Hematopoietic multipotent progenitor cell (in vitro differentiated cells): ENCODE measurements at places on chromosomes 1 and 21. TPM values are rescaled to one million over a fixed set of nuclear protein-coding genes. Genes with fewer than 3 reads are reported as not detected.

The DAB1 gene
- under 0.01 TPM for total RNA-seq

The C8B gene
- not detected for total RNA-seq

The C4BPA gene
- not detected for total RNA-seq

GRCh38 chr1:100631015-100631551 is 88.5 kb upstream of the VCAM1 start:
- DNase-seq, result no peak

DNA sequence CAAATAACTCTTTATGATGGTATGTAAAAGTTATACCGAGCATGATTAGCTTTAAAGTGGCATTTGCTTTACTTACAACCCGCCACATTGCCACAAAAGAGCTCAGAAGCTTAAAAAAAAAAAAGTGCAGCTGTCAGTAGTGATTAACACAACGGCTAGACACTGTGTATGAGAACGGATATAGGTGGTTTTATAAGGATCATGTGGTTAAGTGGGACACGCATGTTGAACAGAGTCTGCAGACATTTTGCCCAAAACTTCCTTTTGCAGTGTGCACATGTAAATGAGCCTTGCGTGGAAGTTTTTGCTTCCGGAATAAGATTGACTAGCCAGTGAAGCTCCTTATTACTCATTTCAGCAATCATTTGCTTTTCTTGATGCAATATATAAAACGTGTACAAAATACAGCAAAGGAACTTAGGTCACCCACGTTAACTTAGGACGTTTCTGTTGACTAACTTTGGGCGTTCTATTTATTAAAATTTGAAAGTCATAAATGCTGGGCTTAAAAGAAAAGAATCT is 58.7 kb upstream of the RGS1 start:
- peak; percentile 94 for DNase-seq

GRCh38 chr21:32499249-32500055 is 85.9 kb downstream of the TCP10L start:
- no peak for DNase-seq

- no peak for DNase-seq
These were observed 167.3 kb downstream of the PDE4B start for GRCh38 chr1:65959896-65960567.

DNA sequence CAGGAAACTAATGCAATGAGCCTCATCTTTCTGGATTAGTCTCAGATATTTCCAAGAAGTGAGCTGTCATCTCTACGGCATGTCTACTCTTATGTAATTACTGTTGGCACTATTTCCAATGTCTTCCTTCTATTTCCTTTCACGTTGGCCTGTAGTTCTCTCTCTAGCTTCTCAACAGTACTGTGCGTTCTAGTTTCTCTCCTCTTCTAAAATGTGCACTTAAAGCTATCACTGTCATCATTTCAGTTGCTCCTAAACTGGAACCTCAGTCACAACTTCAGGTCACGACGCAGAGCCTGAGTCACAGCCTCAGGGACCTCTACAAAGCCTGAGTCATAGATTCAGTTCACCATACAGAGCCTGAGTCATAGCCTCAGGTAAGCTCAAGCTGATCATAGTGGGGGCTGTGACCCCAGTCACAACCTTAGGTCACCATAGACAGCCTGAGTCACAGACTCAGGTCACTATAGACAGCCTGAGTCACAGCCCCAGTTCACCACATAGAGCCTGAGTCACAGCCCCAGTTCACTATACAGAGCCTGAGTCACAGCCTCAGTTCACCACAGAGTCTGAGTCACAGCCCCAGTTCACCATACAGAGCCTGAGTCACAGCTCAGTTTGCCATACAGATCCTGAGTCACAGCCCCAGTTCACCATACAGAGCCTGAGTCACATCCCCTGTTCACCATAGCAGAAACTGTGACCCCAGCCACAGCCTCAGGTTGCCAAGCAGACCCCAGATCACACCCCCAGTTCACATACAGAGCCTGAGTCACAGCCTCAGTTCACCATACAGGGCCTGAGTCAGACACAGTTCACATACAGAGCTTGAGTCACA is 13.0 kb downstream of the WNT9A start:
- DNase-seq, result peak; percentile 49

- DNase-seq, result peak; percentile 32
These were observed 73.7 kb downstream of the S1PR1 start for GRCh38 chr1:101310506-101310905.

- no peak for DNase-seq
These were observed 101.7 kb downstream of the UBIAD1 start for GRCh38 chr1:11374748-11375110.

GRCh38 chr1:225746361-225747179 is 31.1 kb upstream of the SRP9 start:
- DNase-seq, result no peak

GRCh38 chr1:157437296-157437695 is 115.0 kb downstream of the FCRL5 start:
- no peak for DNase-seq

- DNase-seq, result no peak
These were observed 12.1 kb upstream of the RNF223 start for GRCh38 chr1:1085911-1086841.

DNA sequence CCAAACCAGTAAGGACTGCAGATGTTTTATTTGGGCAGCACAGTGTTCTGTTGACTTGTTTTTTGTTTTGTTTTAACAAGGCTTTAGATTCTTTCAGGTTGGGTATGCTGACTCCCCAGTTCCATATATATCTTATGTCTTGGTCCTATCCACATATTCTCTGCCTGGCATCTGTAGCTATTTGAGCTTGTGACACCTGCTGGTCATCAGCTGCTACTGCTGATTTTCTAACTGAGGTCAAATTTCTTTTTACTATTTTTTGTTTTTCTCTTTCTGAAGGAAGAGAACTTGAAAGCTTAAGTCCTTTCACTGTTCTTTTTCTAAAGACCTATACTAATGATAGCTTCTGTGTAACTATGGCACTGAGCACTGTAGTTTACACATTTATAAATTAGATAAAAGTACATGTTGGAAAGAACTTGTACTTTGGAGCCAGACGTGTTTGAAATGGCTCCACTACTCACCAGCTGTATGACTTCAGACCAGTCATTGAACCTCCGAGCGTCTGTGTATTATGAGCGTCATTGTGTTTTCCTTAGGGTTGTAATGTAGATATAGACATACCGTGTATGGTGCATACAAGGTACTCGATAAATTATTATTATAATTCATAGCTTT is 109.4 kb downstream of the NRDC start:
- peak; percentile 74 for DNase-seq

DNA sequence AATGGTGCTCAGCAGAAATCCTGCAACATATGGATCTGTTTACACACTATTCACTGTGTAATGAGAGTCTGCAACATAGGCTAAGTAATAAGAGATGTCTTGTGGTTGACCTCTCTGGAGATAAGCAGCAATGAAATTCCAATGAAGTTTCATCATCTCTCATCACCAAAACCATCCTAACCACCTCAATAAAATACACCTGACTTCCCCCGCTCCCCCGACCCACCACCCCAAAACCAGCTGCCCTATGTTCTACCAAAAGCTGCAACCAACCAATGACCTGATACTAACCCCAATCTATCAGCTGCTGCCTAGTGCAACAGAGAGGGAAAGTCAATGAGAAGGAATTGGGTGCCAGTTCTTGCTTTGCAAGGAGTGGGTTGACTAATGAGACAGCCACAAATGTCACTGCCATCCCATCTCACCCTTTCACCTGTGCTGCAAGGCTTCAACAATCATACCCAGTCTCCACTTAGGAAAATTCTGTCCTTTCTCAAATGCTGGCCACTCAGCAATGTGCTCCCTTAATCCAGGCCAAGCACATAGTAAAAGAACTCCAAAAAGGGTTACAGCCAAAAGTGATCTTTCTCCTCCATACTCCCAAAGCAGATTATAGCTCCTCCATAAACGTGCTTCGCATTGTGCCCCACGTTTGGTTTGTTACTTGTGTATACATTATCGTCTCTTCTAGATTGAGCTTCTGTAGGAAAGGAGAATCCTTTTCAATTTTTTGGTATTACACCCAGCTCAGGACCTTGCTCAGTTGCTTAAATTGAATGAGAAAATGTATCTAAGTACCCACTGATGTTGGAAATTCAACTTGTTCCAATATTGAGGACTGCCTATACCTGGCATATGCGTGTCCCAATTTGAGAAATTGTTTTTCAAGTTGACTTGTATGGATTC is 29.0 kb downstream of the MRPL39 start:
- no peak for DNase-seq

- no peak for DNase-seq
These were observed 40.9 kb downstream of the SMYD2 start for GRCh38 chr1:214321705-214322453.

DNA sequence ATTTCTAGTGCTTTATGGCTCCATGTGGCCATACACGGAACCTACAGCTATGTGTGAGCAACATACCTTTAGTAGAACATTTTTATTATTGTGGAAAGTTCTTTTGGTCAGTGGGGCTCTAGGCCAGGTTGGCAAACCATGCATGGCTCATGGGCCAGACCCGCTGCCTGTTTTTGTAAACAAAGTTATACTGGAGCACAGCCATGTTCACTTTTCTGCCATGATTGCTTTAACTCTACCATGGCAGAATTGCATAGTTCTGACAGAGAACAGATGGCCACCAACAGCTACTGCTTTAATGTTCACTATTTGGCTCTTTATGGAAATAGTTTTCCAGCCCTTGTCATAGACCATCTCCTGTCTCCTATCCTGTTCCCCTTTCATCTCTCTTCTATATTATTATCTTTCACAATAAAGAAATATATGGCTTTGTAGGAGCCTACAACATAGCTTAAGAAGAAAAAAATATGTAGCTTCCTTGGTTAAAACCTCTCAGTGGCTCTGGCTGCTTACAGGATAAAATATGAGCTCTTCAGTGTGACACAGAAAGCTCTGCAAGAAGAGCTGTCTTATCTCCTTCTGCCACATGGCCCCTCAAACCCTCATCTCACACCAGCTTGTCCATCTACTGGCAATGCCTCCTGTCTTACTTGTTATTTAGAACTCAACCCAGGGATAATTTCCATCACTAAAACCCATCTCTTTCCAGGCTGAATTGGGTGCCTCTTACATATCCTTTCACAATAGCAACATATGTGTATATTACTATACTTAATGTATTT is 54.6 kb upstream of the RWDD3 start:
- DNase-seq, result no peak

GRCh38 chr1:204959836-204960235 is 83.2 kb upstream of the CNTN2 start:
- DNase-seq, result no peak

DNA sequence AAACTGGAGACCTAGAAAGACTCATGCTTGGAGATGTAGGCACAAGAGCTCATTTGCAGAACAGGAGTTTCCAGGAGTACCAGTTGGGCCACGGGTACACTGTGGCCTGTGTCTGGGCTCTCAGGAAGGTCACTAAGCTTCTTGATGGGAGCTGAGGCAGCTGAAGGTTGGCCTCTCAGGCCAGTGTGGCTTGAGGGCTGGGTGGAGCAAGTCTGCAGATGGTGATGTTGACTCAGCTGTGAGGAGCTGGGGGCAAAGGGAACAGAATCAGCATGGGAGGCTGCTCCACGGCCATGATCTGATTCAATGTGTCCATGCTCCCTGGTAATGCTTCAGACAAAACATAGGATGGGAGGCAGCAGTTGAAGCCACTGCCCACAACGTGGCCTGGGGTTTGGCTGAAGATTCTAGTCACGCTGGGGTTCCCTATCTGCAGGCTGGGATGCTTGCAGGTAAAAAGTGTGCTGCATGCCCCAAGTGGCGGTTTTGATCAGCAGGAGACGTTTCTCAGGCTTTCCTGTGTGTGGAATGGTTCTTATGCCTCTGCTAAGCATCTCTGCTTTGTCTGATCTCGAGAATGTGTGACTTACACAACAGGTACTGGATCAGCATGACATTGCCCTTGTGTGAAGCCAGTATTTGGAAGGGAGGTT is 15.4 kb upstream of the TENT5C start:
- DNase-seq, result no peak

- no peak for DNase-seq
These were observed 223.1 kb downstream of the RPS6KC1 start for GRCh38 chr1:213274140-213274539.

GRCh38 chr1:214427871-214428277 is 123.5 kb downstream of the PTPN14 start:
- DNase-seq, result peak; percentile 47

- DNase-seq, result no peak
These were observed 836 bp downstream of the CDC7 start for GRCh38 chr1:91501523-91501851.

DNA sequence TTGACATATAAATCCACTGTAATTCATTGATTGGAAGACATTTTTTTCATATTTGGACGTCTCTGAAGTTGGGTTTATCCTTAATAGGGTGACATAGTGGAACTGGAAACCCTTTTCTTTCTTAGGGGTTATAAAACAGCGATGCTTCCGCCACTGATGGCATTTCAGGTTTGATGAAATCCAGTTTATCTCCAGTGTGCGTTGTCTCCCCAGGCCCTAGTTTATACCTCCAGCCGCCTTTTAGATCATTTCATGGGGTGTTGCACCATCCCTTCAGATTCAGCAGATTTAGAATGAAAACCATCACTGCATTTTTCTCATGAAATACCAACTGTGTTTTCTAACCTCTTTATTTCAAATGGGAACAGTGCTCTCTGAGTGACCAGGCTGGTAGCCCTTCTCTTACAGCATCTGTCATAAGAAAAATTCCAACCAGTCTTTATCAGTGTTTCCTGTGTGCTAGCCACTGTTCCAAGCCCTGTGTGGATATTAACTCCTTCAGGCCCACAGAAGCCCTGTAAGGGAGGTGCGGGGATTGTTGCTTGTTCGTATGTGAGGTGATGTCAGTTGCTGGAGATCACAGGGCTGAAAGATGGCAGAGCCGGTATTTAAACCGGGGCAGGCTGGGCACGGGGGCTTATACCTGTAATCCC is 19.0 kb downstream of the H6PD start:
- no peak for DNase-seq

GRCh38 chr1:221796700-221797099 is 54.8 kb upstream of the DUSP10 start:
- no peak for DNase-seq

DNA sequence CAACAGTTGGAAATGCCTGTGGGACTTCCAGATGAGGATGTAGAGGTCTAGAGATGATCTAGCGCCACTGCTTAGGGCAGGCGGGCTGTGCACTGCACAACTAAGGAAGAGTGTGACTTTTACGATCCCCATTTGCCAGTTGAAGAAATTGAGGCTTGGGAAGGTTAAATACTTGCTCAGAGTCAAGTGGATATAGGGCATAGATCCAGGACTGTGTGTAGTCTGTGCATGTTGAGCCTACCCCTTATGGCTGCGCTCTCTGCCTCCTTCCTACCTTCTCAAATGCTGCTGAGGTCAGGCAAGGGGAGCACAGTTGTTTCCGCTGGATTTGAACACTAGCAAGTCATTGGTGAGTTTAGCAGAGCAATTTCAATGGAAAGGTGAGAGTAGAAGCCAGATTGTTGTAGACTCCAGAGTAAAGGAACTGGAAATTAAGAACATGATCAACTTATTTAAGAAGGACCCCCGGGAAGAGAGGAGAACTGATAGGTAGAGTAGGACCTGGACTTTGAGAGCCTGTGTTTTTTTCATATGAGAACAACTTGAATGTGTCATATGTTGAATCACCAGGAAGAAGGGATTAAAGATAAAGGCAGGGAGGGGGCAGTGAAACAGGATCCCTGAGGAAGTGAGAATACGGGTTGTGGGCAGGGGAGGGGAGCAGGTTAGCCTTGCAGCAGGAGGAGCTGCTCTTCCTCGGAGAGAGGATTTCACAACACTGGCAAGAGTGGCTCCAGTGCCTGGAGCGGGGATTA is 2.7 kb downstream of the CAPN2 start:
- DNase-seq, result no peak
